Fibroblast of skin of left biceps (primary cell): ENCODE measurements at places on chromosomes 5 and 9.
A peak's percentile ranks its signal among the peaks of the same experiment; 100 is the strongest.

DNA sequence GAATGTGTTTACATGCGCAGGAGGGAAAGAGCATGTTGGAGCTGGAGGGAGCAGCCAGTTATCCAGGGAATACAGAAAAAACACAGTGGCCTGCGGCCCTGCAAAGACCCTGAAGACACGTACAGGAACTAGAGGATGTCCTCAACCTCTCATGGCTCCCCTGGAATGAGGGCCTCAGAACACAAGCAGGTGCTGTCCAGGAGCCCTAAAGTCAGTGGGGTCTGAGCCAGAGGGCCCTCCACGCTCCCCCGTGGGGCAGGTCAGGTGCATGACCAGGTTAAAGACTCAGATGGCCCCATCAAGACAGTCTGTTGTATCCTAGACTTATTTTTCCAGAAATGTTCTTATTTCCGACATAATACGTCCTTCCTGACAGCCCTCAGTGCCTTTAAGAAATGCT lies 106.9 kb downstream of the ROR2 start:
- DNase-seq, result no peak

GRCh38 chr9:98488571-98489312 lies 220.0 kb downstream of the GABBR2 start:
- peak; percentile 84 for DNase-seq

- no peak for DNase-seq
Observed at GRCh38 chr5:122153774-122154173, 24.4 kb downstream of the ZNF474 start.

- no peak for DNase-seq
Observed at GRCh38 chr9:34558919-34559623, 30.5 kb downstream of the CNTFR start.

- no peak for DNase-seq
Observed at GRCh38 chr5:78879516-78879915, 105.6 kb downstream of the ARSB start.
